ENCODE measurements at places on chromosomes 5 and 9.

DNA sequence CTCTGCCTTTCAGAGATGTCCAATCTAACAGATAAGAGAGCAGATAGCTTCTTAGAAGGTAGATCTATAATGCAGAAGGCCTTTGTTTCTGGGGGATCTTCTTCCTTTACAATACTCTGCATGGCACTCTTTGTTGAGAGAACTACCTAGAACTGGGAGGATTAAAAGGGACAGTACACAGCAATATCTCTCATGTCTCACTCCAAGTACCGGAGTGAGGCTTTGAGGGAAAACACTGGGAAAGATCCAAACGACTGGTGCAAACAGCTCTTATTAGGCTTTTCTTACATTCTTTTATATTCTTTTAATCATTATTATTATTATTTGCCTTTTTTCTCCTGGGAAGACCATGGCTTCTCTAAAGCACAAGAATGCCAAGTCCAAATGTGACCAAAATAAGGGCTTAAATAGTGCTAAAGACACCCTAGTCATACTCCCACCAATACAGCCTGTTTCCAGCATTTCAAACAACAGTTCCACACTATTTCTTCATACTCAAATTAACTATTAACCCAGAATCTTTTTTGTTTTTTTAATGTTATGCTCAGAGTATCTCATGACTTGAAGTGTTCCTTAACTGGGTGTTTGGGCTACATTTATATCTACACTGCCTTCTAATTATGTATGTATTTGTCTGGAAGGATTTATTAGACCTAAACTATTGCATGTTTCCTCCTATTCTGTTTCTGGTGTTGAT, 52.7 kb downstream of the ABHD17B start:
- no peak for DNase-seq

GRCh38 chr9:118618084-118618483, 751.2 kb downstream of the BRINP1 start:
- DNase-seq = no peak

DNA sequence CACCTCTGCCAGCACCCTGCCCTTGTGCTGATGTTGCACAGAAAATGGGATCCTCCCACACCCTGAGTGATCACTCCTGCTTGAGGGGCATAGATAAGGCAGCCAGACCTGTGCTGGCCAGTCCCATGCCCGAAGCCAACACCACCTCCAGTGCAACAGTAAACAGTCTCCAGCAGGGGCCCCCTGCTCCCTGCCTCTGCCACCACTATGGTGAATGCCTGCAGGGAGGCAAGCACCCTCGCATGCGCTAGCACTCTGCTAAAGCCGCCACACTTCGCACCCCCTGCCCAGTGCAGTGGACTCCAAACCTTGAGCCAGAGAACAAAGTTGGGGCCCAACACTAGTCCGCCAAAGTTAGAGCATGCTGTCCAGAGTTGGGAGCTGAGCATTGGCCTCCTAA, 118.7 kb downstream of the PJA2 start:
- no peak for DNase-seq

GRCh38 chr5:104223885-104224773, 661.5 kb upstream of the NUDT12 start:
- DNase-seq = no peak
